T-helper 2 cell treated with Interferon-gamma antibody and Interleukin-4, amounts not matched to agents 5 μg/mL and 100 μg/mL, for 36 hours (primary cell): ENCODE measurements at places on chromosomes 13 and 19.

DNA sequence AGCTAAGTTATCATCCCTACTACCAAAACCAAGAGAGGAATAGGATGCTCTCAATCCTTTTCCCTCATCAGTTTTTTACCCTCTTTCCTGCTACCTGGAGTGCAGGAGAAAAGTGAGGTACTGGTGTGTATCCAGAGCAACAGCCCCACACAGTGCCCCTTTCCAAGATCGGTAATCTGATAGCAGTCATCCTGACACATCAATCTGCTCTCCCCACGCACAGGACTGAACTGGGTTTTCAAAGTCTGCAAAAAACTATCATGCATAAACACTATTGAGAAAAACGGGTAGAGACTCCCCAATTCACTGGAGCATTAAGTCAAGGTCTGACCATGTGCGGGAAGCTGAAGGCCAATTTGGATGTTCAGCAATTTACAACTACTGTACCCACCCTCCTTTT lies 284.8 kb downstream of the RBM26 start:
- no peak for DNase-seq
- H3K27me3 ChIP-seq, result no peaks in the 10 kb centered on the region
- no peak overlapping the region for H3K4me3 ChIP-seq
- no peak overlapping the region for H3K27ac ChIP-seq
- H3K36me3 ChIP-seq, result no peaks in the 10 kb centered on the region
- no peaks in the 10 kb centered on the region for H3K4me1 ChIP-seq

- H3K36me3 ChIP-seq, result no peaks in the 10 kb centered on the region
- no peak overlapping the region for H3K27ac ChIP-seq
- H3K4me3 ChIP-seq, result no peak overlapping the region
- no peak for DNase-seq
- no peaks in the 10 kb centered on the region for H3K4me1 ChIP-seq
- H3K27me3 ChIP-seq, result no peaks in the 10 kb centered on the region
Observed at GRCh38 chr13:37344056-37344455, 238.6 kb upstream of the CSNK1A1L start.

DNA sequence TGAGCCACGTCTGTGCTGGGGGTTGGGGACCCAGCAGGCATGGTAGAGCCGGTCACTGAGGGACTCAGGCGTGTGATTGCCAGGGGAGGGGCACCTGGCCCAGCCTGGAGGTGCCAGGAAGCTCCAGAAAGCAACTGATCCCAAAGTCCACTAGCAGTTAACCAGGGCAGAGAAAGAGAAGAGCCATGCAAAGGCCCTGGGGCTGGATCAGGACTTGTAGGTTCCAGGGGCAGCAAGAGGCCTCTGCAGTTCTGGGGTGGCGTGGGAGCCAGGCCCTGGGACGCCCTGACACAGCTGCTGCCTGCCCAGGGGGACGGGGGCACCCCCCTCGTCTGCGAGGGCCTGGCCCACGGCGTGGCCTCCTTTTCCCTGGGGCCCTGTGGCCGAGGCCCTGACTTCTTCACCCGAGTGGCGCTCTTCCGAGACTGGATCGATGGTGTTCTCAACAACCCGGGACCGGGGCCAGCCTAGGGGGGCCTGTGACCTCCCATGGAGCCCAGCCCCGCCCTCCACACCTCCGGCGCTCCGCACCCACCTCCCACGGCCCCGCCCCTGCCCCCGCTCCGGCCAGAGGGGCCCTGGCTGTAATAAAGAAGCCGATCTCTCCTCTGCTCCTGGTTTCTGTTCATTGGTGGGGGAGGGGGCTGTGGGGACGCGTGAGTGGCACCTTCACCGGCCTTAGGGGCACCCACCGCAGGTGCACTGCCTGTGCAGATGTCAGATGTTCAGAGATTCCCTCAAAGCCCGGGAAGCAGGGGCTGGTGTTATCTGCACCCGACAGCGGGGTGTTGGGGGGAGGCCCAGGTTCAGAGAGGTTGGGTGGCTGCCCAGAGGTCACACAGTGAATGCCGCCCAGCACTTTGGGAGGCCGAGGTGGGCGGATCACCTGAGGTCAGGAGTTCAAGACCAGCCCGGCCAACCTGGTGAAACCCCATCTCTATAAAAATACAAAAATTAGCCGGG lies 4.1 kb downstream of the AZU1 start:
- no peak overlapping the region for H3K27ac ChIP-seq
- H3K27me3 ChIP-seq, result peaks cover 5% of the 10 kb centered on the region
- DNase-seq, result no peak
- no peak overlapping the region for H3K4me3 ChIP-seq
- H3K4me1 ChIP-seq, result peaks cover 2% of the 10 kb centered on the region
- H3K36me3 ChIP-seq, result no peaks in the 10 kb centered on the region

DNA sequence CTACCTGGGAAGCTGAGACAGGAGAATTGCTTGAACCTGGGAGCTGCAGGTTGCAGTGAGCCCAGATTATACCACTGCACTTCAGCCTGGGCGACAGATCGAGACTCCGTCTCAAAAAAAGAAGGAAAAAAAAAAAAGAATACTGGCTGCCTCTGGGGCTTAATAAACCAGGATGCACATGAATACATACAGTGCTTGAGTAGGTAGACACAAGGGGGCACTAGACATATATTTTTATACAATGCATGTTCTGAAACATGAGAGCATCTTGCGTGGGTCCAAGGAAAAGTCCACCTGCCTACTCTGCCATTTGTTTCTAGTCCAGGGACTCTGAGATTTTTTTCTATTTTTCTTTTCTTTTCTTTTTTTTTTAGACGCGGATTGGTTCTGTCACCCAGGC lies 31.2 kb downstream of the KEAP1 start:
- H3K27ac ChIP-seq, result no peak overlapping the region
- H3K4me3 ChIP-seq, result no peak overlapping the region
- H3K4me1 ChIP-seq, result peaks cover 11% of the 10 kb centered on the region
- no peak for DNase-seq

GRCh38 chr13:47112205-47112902 lies 215.5 kb upstream of the HTR2A start:
- no peaks in the 10 kb centered on the region for H3K36me3 ChIP-seq
- no peak for DNase-seq
- no peak overlapping the region for H3K27ac ChIP-seq
- peaks cover 8% of the 10 kb centered on the region for H3K4me1 ChIP-seq

DNA sequence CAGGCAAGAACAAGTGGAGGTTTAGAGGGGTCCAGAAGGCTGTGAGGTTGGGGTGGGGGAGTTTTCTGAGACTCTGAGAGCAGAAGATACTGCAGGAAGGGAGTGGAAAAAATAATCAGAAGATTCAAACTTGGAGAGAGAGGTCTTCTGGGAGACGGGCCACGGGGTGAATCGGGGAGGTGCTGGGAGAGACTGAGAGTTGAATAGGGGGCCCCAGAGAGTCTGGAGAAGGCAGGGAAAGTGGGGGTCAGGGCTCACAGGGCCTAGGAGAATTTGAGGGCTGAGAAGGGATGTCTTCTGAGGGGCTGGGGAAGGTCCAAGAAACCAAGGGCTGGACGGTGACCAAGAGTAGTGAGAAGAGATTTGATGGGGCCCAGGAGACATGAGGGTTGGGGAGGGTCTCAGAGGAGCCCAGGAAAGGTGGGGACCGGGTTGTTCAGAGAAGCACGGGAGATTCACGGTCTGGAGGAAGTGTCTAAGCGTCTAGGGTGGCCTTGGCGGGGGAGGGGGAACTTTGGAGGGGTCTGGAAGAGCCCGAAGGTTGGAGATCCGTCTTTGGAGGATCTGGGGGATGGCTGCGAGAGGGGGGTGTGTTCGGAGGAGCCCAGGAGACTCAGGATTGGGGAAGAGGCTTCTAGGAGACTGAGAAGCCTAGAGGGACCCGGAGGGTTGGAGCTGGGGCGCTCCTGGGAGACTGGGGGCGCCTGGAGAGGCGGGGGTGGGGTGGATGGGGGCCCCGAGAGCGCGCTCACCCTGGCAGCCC lies 1.5 kb downstream of the KCNC3 start:
- peak overlapping the region; percentile 39 for H3K27ac ChIP-seq
- peak overlapping the region; percentile 53 for H3K4me3 ChIP-seq
- H3K36me3 ChIP-seq, result peaks cover 1% of the 10 kb centered on the region
- H3K4me1 ChIP-seq, result peaks cover 51% of the 10 kb centered on the region
- DNase-seq, result no peak
- peaks cover 17% of the 10 kb centered on the region for H3K27me3 ChIP-seq

- peaks cover 4% of the 10 kb centered on the region for H3K36me3 ChIP-seq
Observed at GRCh38 chr19:16337809-16338469, 13.3 kb downstream of the KLF2 start.

GRCh38 chr13:94613051-94613450 lies 11.4 kb downstream of the GPR180 start:
- no peak overlapping the region for H3K27ac ChIP-seq
- peaks cover 23% of the 10 kb centered on the region for H3K36me3 ChIP-seq
- no peaks in the 10 kb centered on the region for H3K27me3 ChIP-seq
- H3K4me3 ChIP-seq, result no peak overlapping the region
- H3K4me1 ChIP-seq, result peaks cover 13% of the 10 kb centered on the region

- peaks cover 5% of the 10 kb centered on the region for H3K4me1 ChIP-seq
- H3K27ac ChIP-seq, result no peak overlapping the region
- H3K36me3 ChIP-seq, result peaks cover 2% of the 10 kb centered on the region
- peak overlapping the region; percentile 45 for H3K4me3 ChIP-seq
- H3K27me3 ChIP-seq, result peaks cover 44% of the 10 kb centered on the region
Observed at GRCh38 chr19:12996406-12997094, 1.3 kb downstream of the NFIX start.

GRCh38 chr13:74574964-74575728 lies 440.9 kb upstream of the KLF12 start:
- peak overlapping the region; percentile 70 for H3K4me3 ChIP-seq
- DNase-seq, result no peak
- no peak overlapping the region for H3K27ac ChIP-seq
- H3K27me3 ChIP-seq, result peaks cover 48% of the 10 kb centered on the region

- H3K4me1 ChIP-seq, result peaks cover 32% of the 10 kb centered on the region
- H3K27me3 ChIP-seq, result no peaks in the 10 kb centered on the region
- peak within 1 kb of the TSS; percentile 85 for H3K4me3 ChIP-seq
- no peak for DNase-seq
- H3K27ac ChIP-seq, result peak within 1 kb of the TSS; percentile 100
Observed at GRCh38 chr19:48636859-48637448, at the start of gene DBP. DBP (minus strand) TSS chr19:48637379; CDS start chr19:48636994, 385 bp downstream.

DNA sequence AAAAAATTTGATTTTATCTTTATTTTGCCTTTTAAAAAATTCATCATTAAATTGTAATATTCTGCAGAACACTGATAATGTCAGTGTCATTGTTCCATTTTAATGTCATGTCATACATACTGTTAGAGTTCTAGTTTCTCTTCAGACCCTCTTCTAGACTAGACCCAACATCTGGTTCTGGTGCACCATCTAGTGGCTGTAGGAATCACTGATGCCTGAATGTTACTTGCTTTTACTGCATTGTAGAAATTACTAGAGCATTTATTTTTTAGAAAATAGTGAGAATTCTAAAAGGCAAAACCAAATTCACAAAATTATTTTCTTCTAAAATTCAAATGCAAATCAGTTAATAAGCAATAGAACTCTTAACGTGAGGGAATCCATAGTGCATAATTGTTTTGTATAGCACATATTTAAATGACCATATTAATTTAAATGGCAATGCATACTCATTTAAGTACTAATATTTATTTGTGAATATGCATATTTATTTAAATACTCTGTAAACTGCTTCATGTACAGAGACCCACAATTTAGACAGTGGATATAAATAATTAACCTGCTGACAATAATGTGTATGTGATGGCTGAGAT lies 425.7 kb downstream of the KLF12 start:
- H3K27ac ChIP-seq, result no peak overlapping the region
- peaks cover 14% of the 10 kb centered on the region for H3K4me1 ChIP-seq
- no peak for DNase-seq
- no peak overlapping the region for H3K4me3 ChIP-seq

GRCh38 chr13:60226507-60226906 lies 62.8 kb upstream of the DIAPH3 start:
- peaks cover 19% of the 10 kb centered on the region for H3K27me3 ChIP-seq
- H3K27ac ChIP-seq, result no peak overlapping the region
- no peaks in the 10 kb centered on the region for H3K36me3 ChIP-seq
- H3K4me1 ChIP-seq, result peaks cover 11% of the 10 kb centered on the region
- no peak for DNase-seq
- no peak overlapping the region for H3K4me3 ChIP-seq

GRCh38 chr13:80276371-80277289 lies 64.3 kb downstream of the SPRY2 start:
- no peak overlapping the region for H3K27ac ChIP-seq
- no peaks in the 10 kb centered on the region for H3K27me3 ChIP-seq
- H3K36me3 ChIP-seq, result no peaks in the 10 kb centered on the region

- H3K27me3 ChIP-seq, result no peaks in the 10 kb centered on the region
- DNase-seq, result no peak
- peaks cover 3% of the 10 kb centered on the region for H3K4me1 ChIP-seq
- no peaks in the 10 kb centered on the region for H3K36me3 ChIP-seq
Observed at GRCh38 chr13:75414036-75414827, 67.7 kb downstream of the TBC1D4 start.

GRCh38 chr13:90365130-90365529 lies 982.4 kb upstream of the MIR17HG start:
- H3K36me3 ChIP-seq, result no peaks in the 10 kb centered on the region
- H3K27me3 ChIP-seq, result no peaks in the 10 kb centered on the region
- H3K27ac ChIP-seq, result no peak overlapping the region
- DNase-seq, result no peak
- H3K4me1 ChIP-seq, result no peaks in the 10 kb centered on the region
- H3K4me3 ChIP-seq, result no peak overlapping the region

GRCh38 chr19:4097501-4097900 lies 26.4 kb downstream of the MAP2K2 start:
- no peak for DNase-seq
- H3K4me3 ChIP-seq, result no peak overlapping the region
- H3K4me1 ChIP-seq, result peaks cover 5% of the 10 kb centered on the region
- H3K27ac ChIP-seq, result no peak overlapping the region
- H3K27me3 ChIP-seq, result no peaks in the 10 kb centered on the region

- H3K4me3 ChIP-seq, result no peak overlapping the region
- H3K27ac ChIP-seq, result peak overlapping the region; percentile 31
- peaks cover 4% of the 10 kb centered on the region for H3K4me1 ChIP-seq
- no peaks in the 10 kb centered on the region for H3K27me3 ChIP-seq
Observed at GRCh38 chr13:26482451-26483197, 74.9 kb upstream of the WASF3 start.

- peaks cover 19% of the 10 kb centered on the region for H3K4me1 ChIP-seq
- DNase-seq, result no peak
- peaks cover 76% of the 10 kb centered on the region for H3K27me3 ChIP-seq
- H3K4me3 ChIP-seq, result no peak overlapping the region
- H3K36me3 ChIP-seq, result no peaks in the 10 kb centered on the region
Observed at GRCh38 chr13:50685956-50686355, 157.5 kb downstream of the DLEU7 start.

- DNase-seq, result no peak
- H3K4me1 ChIP-seq, result no peaks in the 10 kb centered on the region
- H3K36me3 ChIP-seq, result no peaks in the 10 kb centered on the region
- H3K27me3 ChIP-seq, result no peaks in the 10 kb centered on the region
- no peak overlapping the region for H3K4me3 ChIP-seq
Observed at GRCh38 chr13:103188713-103189326, 122.6 kb upstream of the SLC10A2 start.

DNA sequence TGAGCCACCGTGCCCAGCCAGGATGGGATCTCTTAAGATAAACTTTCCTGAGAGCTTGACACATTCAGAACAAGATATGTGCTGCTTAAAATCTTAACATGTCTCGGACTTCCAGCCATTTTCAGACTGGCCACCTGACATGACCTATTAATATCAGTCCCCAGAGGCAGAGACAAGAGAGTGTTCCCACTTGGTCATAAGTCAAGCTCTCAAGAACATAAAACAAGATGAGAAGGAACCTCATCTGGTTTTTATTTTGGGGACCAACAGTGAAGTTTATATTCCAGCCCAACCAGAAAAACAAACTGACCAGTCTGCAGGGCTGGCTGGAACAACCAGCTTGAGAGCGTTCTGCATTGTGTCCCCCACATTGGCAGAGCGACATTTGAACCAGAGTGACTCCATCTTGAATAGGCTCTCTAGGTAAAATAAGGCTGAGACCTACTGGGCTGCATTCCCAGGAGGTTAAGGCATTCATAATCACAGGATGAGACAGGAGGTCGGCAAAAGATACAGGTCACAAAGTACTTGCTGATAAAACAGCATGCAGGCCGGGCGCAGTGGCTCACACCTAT lies 21.8 kb upstream of the PLEKHF1 start:
- H3K4me3 ChIP-seq, result no peak overlapping the region
- no peak for DNase-seq
- peaks cover 4% of the 10 kb centered on the region for H3K27me3 ChIP-seq
- no peak overlapping the region for H3K27ac ChIP-seq
